ENCODE measurements at places on chromosomes 5 and 9.

GRCh38 chr5:143772621-143773020, 39.3 kb upstream of the HMHB1 start:
- no peak for DNase-seq

- DNase-seq = no peak
Observed at GRCh38 chr5:60293518-60293917, 400.0 kb upstream of the PDE4D start.

GRCh38 chr9:126398403-126399058, 71.9 kb downstream of the MVB12B start:
- DNase-seq = no peak

- DNase-seq = no peak
Observed at GRCh38 chr5:1315018-1315708, 20.3 kb upstream of the TERT start.

GRCh38 chr9:13862654-13863053, 451.3 kb downstream of the NFIB start:
- no peak for DNase-seq

- DNase-seq = no peak
Observed at GRCh38 chr9:17481565-17481964, 97.3 kb upstream of the SH3GL2 start.

GRCh38 chr9:69299826-69300225, 25.2 kb upstream of the ENTREP1 start:
- no peak for DNase-seq
